Urothelium cell line (cell line): ENCODE measurements at places on chromosomes 1 and 21.

- DNase-seq: no peak
These were observed 242.3 kb downstream of the GPATCH2 start for GRCh38 chr1:217388522-217389065.

GRCh38 chr1:68485431-68486022, 11.4 kb downstream of the DEPDC1 start:
- no peak for DNase-seq

- peak; percentile 90 for DNase-seq
These were observed 9.3 kb downstream of the ATP1A2 start for GRCh38 chr1:160124705-160125478.

DNA sequence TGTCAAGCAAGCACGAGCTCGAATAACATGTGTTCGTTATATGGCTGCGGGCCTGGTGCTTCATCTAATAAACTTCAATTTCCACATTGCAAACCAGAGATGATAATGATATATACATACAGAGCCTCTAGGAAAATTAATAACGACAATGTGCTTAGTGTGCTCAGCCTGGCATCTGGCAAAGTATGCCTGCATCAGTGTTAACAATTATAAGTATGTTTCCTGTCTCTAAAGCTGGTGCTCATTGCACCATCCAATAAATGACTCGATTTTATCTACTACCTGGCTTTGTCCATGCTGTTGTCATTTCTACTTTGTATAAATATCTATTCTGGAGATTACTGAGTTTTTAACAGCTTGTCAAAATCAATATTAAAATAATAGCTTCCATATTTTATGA, 1402.6 kb downstream of the MRPL39 start:
- no peak for DNase-seq
